Small intestine (tissue), 16 donors: ENCODE measurements at places on chromosomes 6 and 20. TPM values are rescaled to one million over a fixed set of nuclear protein-coding genes. Genes with fewer than 3 reads are reported as not detected.
A peak's percentile ranks its signal among the peaks of the same experiment; 100 is the strongest.

ZNF337 gene
- 3.8 TPM for polyA plus RNA-seq

GRCh38 chr20:33785503-33785902, 25.6 kb upstream of the CHMP4B start:
- no peaks in the 10 kb centered on the region for H3K36me3 ChIP-seq
- H3K27ac ChIP-seq, result no peak overlapping the region
- no peaks in the 10 kb centered on the region for H3K4me1 ChIP-seq
- no peak for DNase-seq
- no peak overlapping the region for H3K4me3 ChIP-seq

- no peak overlapping the region for H3K27ac ChIP-seq
- DNase-seq, result no peak
- H3K36me3 ChIP-seq, result no peaks in the 10 kb centered on the region
- H3K4me1 ChIP-seq, result no peaks in the 10 kb centered on the region
Observed at GRCh38 chr20:47700327-47700726, 85.0 kb downstream of the SULF2 start.

HDGFL1 gene
- polyA plus RNA-seq, result not detected

DNA sequence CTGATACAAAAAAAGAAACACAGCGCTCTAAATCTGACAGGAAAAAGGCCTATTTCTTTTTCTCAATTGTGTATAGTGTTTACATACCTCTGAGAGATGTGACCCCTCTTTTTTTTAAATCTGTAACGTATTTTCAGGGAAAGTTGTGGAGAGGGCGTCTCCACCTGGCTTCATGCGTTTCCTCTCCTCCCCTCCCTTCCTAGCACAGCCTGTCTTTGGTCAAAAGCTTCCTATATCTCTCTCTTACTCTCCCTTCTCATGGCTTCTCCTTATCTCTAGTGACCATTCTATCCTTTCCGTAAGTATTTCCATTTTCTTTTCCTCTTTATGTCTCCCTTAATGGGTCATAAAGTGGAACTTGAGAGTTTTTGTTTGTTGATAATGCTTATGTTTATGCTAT, 458.9 kb downstream of the HACE1 start:
- H3K36me3 ChIP-seq, result no peaks in the 10 kb centered on the region
- no peak overlapping the region for H3K4me3 ChIP-seq
- no peaks in the 10 kb centered on the region for H3K4me1 ChIP-seq
- DNase-seq, result no peak
- no peak overlapping the region for H3K27ac ChIP-seq
- no peaks in the 10 kb centered on the region for H3K27me3 ChIP-seq

DLK2 gene
- polyA plus RNA-seq, result 0.72 TPM

CST4 gene
- polyA plus RNA-seq, result not detected

DNA sequence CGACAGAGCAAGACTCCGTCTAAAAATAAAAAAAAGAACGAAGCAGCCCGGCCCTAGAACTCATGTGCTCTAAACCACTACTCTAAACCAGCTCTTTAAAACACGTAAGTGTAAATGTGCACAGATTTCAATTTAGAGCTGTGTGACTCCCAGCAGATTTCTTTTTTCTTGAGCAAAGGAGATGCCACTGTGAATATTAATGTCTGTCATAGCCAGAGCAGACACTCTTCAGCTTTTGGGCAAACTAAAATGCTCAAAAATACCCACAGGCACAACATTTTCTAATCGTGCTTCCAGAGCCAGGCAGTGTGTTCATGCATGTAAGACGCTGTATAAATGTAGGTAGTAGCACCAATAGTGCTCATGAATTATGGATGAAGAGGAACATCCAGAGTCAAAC, 218.9 kb upstream of the PLCB4 start:
- no peaks in the 10 kb centered on the region for H3K36me3 ChIP-seq
- no peak overlapping the region for H3K27ac ChIP-seq
- no peak overlapping the region for H3K4me3 ChIP-seq
- no peak for DNase-seq
- peaks cover 5% of the 10 kb centered on the region for H3K4me1 ChIP-seq

CDC5L gene
- 9.9 TPM for polyA plus RNA-seq

- DNase-seq, result no peak
- H3K4me1 ChIP-seq, result no peaks in the 10 kb centered on the region
- no peaks in the 10 kb centered on the region for H3K27me3 ChIP-seq
- no peaks in the 10 kb centered on the region for H3K36me3 ChIP-seq
Observed at GRCh38 chr6:33817489-33817888, 13.7 kb upstream of the MLN start.

PRRT1 gene
- 4.7 TPM for polyA plus RNA-seq

DNA sequence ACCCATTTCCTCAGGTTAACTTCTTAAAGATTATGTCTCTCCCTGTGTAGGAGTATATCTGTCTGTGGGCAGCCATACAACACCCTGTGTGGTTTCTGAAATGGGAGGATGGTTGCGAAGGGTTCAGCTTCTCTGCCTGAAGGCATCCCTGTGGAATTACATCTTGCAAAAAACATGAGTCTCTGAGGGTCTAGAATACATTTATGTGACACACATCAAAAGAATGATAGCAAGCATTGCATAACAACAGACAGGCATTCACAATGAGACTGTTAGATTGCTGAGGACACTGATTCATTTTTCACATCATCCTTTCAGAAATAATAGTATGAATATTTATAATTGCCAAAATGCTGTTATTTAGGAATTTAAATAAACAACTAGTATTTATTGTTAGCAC, 670.9 kb downstream of the HTR1B start:
- peaks cover 3% of the 10 kb centered on the region for H3K4me1 ChIP-seq
- H3K27me3 ChIP-seq, result no peaks in the 10 kb centered on the region
- DNase-seq, result no peak
- H3K27ac ChIP-seq, result no peak overlapping the region
- no peak overlapping the region for H3K4me3 ChIP-seq
- no peaks in the 10 kb centered on the region for H3K36me3 ChIP-seq

GRCh38 chr20:29689411-29690225, 1567.8 kb upstream of the DEFB115 start:
- DNase-seq, result peak; percentile 60
- no peak overlapping the region for H3K27ac ChIP-seq
- H3K27me3 ChIP-seq, result no peaks in the 10 kb centered on the region
- H3K4me3 ChIP-seq, result no peak overlapping the region
- H3K36me3 ChIP-seq, result no peaks in the 10 kb centered on the region

GRCh38 chr6:1708122-1708521, 98.4 kb downstream of the FOXC1 start:
- no peaks in the 10 kb centered on the region for H3K27me3 ChIP-seq
- no peak overlapping the region for H3K27ac ChIP-seq
- no peaks in the 10 kb centered on the region for H3K4me1 ChIP-seq

DNA sequence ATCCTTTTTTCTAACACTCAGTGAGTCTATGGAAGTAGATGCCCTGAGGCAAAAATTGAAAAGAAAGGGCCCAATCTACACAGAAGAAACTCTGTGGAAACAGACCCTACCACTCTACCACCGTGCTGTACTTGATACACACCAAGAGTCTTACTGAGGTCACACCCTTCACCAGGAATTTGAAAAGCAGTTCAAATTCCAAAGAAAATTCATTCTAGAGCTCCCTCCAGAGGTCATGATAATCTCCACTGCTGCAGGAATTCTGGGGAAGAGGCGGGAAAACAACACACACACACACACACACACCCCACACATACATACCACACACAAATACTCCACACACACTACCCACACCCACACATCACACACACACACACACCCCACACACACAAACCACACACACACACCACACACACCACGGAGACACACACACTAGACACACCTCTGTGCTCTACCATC, 336.8 kb downstream of the HDGFL1 start:
- no peaks in the 10 kb centered on the region for H3K36me3 ChIP-seq
- H3K27ac ChIP-seq, result no peak overlapping the region
- no peaks in the 10 kb centered on the region for H3K27me3 ChIP-seq
- H3K4me1 ChIP-seq, result no peaks in the 10 kb centered on the region
- H3K4me3 ChIP-seq, result no peak overlapping the region

DNA sequence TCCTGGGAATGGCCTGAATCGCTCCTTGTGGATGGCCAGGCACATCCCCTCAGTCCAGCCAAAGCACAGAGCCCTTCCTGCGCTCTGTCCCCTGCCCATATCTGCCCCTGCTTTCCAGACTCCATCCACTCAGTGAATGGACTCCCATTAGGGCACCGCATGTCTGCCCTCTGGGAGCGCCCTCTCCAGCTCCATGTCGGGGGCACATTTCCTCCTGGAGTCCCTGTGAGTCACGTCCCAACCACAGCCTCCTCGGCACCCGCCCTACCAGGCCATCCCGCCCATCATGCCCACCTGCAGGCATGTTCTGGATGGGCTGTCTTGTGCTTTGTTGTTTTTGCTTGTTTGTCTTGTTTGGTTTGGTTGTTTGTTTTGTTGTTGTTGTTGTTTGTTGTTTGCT, 96.8 kb downstream of the PSMB1 start:
- H3K4me1 ChIP-seq, result no peaks in the 10 kb centered on the region
- no peak for DNase-seq
- peaks cover 3% of the 10 kb centered on the region for H3K27me3 ChIP-seq
- H3K27ac ChIP-seq, result no peak overlapping the region
- no peak overlapping the region for H3K4me3 ChIP-seq
- no peaks in the 10 kb centered on the region for H3K36me3 ChIP-seq

DDX43 gene
- polyA plus RNA-seq, result 0.39 TPM

GPX5 gene
- polyA plus RNA-seq, result not detected

DNA sequence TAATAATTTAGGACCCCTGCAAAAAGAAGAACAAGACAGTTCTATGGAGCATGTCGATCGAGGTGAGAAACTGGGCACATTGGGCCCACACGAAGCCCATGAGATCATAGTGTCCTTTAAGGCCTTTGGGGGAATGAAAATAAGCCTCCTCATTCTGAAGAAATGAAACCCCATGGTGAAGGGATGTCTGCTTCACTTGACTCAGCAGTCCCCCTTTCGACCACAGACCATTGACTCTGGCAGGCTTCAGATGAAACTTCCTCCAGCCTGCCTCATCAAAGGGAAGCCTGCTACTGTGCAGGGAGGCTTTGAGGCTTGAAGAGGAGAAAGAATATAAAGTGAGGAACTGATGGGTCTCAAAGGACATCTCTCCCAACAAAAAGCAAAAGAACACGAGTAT, 144.2 kb upstream of the FBXL4 start:
- H3K36me3 ChIP-seq, result no peaks in the 10 kb centered on the region
- no peak overlapping the region for H3K27ac ChIP-seq
- H3K4me1 ChIP-seq, result no peaks in the 10 kb centered on the region
- peaks cover under 1% of the 10 kb centered on the region for H3K27me3 ChIP-seq

ZNF217 gene
- 4.1 TPM for polyA plus RNA-seq

DNA sequence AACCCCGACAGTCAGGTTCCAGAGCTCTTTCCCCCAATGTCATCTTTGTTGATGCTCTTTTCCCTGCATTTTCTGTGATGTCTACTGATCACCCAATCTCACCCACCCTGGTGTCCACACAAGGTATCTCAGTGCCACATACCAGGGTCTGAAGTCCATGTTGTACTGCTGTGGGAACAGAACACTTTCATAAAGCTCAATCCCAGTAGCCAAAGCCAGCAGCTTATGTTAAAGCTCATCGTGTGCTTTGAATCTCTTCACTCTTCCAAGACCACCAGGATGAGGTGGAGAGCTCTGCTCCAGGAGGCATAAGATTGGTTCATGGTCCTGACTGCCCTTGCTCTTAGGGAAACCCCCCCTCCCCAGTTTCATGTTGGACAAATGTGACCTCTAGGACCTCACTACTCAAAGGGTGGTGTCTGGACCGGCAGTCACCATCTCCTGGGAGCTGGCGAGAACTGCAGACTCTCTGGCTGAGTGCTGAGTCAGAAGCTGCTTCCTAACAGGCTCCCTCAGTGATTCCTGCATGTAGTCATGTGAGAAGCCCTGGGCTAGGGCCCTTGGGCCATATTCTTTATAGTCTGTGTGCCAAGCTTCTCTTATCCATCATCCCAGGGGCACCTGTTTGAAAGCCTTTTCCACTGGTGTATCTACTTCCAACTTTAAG, 13.4 kb upstream of the CPNE5 start:
- no peak overlapping the region for H3K4me3 ChIP-seq
- peak overlapping the region; percentile 18 for H3K27ac ChIP-seq
- H3K36me3 ChIP-seq, result peaks cover 3% of the 10 kb centered on the region
- H3K4me1 ChIP-seq, result no peaks in the 10 kb centered on the region

DNA sequence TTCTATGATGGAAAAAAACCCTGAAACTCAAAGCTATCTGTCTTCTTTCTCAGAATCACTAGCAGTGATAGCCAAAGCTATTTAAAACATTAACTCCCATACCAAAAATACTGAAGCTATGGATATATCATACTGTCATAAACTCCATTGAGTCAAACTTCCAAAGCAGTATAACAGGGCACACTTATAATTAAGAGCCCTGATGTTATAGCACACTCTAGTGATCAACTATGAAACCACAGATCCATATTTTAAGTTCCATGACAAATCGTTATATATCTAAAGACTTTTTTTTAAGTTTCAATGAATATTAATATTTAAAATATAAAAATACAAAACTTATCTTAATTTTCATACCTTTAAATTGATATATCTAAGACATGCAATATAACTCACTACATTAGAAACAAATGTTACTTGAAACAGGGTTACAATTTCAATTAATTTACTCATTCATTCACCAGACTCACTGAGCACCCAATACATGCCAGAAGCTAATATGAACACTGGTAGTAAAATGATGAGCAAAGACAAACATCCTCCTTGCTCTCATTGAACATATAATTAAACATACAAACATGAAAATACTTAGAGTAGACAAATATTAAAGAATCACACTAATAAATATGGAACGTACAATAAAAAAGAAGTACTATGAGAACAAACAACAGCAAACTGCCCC, 69.3 kb downstream of the IBTK start:
- no peaks in the 10 kb centered on the region for H3K27me3 ChIP-seq
- H3K4me1 ChIP-seq, result no peaks in the 10 kb centered on the region
- H3K36me3 ChIP-seq, result peaks cover 2% of the 10 kb centered on the region
- no peak overlapping the region for H3K4me3 ChIP-seq
- peak; percentile 18 for DNase-seq

- H3K4me3 ChIP-seq, result no peak overlapping the region
- DNase-seq, result peak; percentile 35
- H3K4me1 ChIP-seq, result no peaks in the 10 kb centered on the region
- H3K27ac ChIP-seq, result no peak overlapping the region
- no peaks in the 10 kb centered on the region for H3K36me3 ChIP-seq
Observed at GRCh38 chr6:74409447-74409846, 713.4 kb downstream of the CD109 start.

DNA sequence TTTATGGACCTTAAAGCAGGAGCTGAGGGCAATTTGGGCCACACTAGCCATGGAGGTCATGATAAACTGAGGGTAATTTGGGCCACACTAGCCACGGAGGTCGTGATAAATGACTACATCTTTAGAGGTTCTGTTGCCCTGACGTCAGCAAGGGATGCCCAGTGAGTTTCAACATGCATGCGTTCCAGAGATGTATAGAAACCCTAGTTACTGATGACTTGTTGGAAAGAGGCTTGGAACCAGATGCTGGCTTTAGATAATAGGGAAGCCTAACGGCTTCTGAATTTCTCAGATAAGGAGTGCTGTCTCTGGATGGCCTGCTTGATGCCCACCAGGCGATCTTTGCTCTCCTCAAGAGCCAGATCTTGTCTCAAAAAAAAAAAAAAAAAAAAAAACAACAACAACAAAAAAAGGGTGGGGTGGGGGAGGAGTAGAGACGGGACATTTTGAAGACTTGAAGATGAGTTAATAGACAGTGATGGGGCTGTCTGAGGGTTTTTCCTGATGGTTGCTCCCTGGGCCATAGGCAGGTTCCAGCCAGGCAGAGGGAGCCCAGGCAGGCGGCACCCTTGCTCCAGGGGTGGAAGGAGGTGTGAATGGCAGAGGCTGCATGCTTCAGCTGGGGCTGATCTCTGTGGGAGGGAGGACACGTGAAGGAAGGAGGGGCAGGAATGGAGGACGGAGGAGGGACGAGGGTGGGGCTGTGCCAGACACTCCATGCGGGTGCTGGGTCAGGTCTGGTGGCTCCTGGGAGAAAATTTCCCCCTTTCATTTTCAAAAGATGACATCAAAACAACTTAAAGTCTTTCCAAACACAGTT, 27.0 kb upstream of the FRMD1 start:
- H3K36me3 ChIP-seq, result no peaks in the 10 kb centered on the region
- H3K4me1 ChIP-seq, result no peaks in the 10 kb centered on the region
- no peak for DNase-seq
- no peak overlapping the region for H3K27ac ChIP-seq
- peaks cover 12% of the 10 kb centered on the region for H3K27me3 ChIP-seq
- no peak overlapping the region for H3K4me3 ChIP-seq
